ENCODE measurements at places on chromosomes 3 and 15. TPM values are rescaled to one million over a fixed set of nuclear protein-coding genes. Genes with fewer than 3 reads are reported as not detected.

DNA sequence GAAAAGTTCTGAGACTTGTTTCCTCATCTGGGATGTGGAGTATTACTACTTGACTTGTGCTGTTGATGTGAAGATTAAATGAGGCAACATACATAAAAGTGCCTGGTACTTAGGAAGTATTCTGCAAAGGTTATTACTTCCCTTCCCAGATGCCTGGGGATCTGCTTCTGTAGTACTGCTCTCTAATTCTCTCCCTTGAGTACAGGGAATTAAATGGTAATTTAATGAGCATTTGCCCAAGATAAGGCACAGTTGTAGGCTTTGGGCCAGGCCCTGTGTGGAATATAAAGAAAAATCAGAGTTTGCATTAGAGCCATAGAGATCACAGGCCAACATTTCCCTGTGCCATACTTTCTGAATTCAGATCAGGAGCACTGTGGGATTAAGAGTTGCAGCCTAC lies 84.4 kb downstream of the LARS2 start:
- DNase-seq, result no peak

GRCh38 chr15:101651554-101652097 lies 555 bp downstream of the TM2D3 start:
- peak; percentile 54 for DNase-seq

GRCh38 chr3:125220727-125221429 lies 8.3 kb upstream of the SLC12A8 start:
- peak; percentile 24 for DNase-seq

The FBXO40 gene
- not detected for polyA plus RNA-seq

- DNase-seq, result no peak
Observed at GRCh38 chr15:36263666-36264065, 315.8 kb upstream of the CDIN1 start.

The ARHGEF26 gene
- polyA plus RNA-seq, result 8.8 TPM

GRCh38 chr3:52880047-52880446 lies 17.3 kb downstream of the STIMATE start:
- DNase-seq, result no peak

DNA sequence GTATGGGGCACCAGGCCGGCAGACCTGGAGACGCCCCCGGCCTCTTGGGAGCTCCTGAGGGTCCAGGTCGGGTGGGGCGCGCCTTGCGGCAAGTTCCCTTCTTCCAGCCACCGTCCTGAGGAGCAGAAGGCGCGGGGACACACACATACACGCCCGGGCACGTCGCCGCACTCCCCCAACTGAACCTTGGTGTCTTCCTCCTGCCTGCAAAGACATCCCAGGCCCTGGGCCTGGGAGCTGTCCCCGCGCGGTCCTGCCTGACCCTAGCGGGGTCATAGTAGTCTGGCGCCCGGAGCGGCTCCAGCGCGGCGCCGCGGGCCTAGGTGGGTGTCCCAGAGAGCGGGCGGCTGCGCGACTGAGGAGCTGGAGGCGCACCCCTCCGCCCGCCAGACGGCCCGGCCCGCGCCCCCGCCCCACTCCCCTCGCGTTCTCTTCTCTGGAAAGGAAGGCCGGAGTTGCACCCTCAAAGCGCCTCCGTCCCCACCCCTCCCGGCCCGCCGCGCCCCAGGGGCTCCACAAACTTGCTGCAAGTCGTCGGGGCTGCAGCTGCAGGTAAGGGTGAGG lies 185.9 kb upstream of the LINGO1 start:
- no peak for DNase-seq

GRCh38 chr15:40508216-40508615 lies 37.4 kb downstream of the CHST14 start:
- DNase-seq, result no peak

GRCh38 chr3:37287776-37288175 lies 113.4 kb upstream of the LRRFIP2 start:
- DNase-seq, result no peak

GRCh38 chr15:80375968-80376891 lies 28.0 kb upstream of the ARNT2 start:
- no peak for DNase-seq
